ENCODE measurements at places on chromosomes 1 and 21.

GRCh38 chr1:84686223-84686622 is 4.0 kb downstream of the SSX2IP start:
- DNase-seq: no peak

DNA sequence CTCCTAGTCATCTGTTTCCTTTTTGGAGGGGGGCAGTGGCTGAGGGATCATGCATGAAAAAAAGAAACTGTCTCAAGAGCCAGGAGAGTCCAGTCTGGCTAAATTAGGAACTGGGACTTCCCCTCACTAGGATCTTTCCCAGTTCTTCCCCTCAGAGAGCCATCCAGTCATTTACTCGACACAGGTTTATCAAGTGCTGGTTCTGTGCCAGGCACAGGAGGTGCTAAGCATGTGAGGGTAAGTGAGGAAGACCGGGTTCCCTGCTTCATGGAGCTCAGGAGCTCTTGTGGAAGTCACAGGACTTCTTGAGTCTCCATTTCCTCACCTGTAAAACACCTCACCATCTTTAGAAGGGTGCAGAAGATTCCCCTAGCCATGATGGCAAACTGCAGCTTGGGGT is 8.6 kb upstream of the NUAK2 start:
- no peak for DNase-seq

- DNase-seq: no peak
Measured at GRCh38 chr1:88700425-88701013, 16.4 kb downstream of the PKN2 start.

DNA sequence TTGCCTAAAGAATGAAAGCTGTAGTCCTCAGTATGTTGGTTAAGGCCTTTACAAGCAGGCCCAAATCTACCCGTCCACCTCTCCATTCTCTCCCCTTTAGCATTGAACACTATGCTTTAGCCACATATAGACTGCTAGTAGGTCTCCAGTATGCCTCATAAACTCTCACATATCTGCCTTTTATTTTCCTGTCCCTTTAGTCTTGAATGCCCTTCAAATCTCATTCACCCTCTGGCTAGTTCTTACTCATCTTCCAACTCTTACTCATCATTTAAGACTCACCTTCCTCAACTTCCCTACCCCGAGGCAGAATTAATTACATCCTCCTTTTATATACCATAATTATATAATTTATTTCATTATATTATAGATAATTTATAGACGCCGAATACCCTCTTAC is 78.7 kb upstream of the TSPAN2 start:
- DNase-seq: peak; percentile 60

- DNase-seq: peak; percentile 74
Measured at GRCh38 chr1:152869808-152870419, 8.2 kb upstream of the SMCP start.

GRCh38 chr1:201408176-201408833 is 9.2 kb upstream of the LAD1 start:
- DNase-seq: peak; percentile 88

DNA sequence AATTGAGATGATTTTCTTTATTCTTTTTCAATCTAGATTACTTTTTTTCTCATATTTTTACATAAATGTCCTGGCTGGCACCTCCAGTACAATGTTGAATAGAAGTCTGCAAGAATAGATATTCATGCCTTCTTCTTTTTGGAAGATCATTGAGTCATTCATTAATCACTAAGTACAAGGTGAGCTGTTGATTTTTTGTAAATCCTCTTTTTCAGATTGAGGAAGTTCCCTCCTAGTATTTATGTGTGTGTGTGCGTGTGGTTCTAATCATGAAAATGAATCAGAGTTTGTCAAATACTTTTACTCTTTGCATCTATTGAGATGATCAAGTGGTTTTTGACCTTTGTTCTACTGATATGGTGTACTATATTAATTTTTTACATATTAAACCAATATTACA is 859.3 kb downstream of the KCNT2 start:
- DNase-seq: no peak

GRCh38 chr1:154748405-154748775 is 121.7 kb downstream of the KCNN3 start:
- no peak for DNase-seq

GRCh38 chr1:68119445-68119844 is 69.0 kb upstream of the DIRAS3 start:
- DNase-seq: no peak

DNA sequence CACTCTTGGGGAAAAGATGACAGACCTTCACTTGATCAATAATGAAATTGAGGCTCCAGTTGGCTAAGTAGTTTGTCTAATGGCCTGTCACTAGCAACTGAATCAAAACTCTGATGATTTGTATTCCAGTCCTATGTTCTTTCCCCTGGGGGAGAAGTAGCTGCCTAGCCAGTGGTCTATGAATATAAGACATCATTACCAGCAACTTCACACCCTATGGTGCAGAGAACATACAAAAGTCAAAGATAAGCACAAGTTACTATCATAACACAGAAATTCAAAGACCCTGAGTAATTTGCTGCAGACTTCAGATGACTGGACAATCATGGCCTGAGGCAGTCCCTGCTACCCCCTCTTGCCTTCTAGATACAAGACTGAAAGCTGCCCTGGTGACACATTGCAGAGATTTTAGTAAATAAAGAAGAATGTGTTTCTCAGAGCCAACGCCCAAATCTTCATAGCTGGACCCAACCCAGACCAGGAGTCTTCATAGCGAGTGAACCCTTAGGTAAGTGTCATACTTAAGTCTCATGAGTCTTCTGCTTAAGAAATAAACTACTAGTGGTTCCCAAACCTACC is 993 bp downstream of the PDZK1 start:
- peak; percentile 88 for DNase-seq

- DNase-seq: peak; percentile 81
Measured at GRCh38 chr1:154404984-154405746, at the start of gene IL6R. Gene IL6R (plus strand): TSS chr1:154405343. CDS start chr1:154405630, 287 bp downstream.

DNA sequence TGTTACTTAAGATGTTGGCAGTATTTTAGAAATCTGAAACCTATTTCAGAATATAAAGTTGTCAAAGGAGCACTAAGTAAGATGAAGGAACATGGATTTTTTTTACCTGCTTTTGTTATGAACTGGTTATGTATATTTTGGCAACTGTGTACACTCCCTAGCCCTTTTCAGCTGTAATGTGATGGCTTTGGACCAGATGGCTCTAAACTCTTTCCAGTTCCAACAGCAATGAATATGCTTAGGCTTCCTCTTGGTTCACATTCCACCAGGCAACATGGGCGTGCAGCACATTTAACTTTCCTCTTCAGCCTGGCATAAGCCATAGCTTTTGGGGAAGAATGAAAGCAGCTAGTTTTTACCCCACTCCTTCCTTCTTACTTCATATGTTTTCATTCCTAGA is 95.6 kb upstream of the ADAMTS5 start:
- DNase-seq: no peak

- no peak for DNase-seq
Measured at GRCh38 chr1:5847013-5847659, 145.1 kb downstream of the NPHP4 start.

GRCh38 chr1:224245188-224245587 is 62.1 kb downstream of the DEGS1 start:
- peak; percentile 56 for DNase-seq

GRCh38 chr1:55039342-55040082 is at the start of gene PCSK9:
Gene PCSK9 (plus strand): TSS chr1:55039548. CDS start chr1:55039838, 290 bp downstream.
- no peak for DNase-seq

DNA sequence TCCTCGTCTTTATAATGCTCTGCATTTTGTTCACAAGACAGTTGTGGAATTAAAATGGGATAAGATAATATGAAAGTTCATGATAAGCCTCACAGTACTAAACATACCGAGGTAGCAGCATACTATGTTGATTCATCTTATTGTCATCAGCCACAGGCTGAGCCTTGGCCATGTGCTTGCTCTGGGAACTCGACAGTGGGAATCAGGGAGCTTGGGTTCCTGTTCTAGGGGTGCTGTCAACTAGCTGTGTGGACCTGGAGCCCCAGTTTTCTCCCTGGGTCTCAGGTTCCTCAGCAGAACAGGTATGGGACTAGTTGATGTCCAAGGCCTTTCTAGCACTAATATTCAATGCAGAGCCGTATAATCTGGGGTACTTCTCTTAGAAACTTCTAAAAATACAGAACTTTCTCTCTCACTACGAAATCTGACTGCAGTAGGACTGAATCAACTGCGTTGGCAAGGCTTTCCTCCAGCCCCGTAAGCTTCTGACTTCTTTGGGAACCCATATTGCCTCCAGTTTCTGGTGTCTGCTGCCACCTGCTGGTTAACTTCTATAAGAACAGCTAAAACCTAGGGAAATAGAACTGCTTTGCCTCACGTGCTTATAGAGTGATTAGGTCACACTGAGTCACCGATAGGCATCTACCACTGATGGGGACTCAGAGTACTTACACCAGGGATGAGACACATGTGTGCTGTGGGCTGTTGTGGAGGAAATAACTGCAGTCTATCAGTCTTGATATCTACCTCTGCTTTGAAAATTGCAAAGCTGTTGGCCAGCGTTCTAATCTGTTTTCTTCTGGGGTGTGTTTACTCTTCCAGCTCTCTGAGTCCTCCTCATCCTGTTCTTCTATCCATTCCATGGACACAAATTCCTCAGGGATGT is 110.9 kb downstream of the RGL1 start:
- peak; percentile 98 for DNase-seq

DNA sequence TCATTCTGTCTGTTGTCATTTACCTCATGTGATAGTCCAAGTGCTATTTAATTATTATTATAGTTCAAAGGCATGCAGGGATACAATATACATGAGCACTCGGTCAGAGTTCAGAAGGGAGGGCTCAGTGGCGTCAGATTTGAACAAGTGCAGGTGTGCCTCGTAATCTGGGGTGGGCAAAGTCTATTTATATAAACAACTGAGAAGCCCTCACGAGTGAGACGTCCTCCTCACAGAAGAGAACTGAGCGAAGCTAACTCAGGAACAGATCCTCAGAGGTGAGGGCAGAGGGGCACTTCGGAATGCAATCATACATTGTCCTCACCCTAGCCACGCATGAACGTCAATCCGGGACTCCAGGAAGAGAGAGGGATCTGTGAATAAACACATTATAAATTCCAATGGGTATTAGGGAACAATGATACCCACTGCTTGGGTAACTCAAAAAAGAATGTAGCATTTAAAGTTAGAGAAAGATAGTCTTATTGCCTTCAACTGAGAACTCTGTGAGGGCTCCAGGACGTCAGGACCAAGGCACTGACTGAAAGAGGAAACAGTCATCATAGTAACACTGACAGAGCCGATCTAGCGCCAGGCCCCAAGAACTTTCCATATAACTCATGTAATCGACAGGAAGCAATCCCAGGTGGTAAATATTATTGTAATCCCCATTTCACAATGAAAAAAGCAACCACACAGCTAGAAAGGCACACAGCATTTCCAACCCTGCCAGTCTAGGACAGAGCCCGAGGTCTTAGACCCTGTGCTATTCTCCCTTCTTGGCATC is 127.1 kb upstream of the B3GALT2 start:
- no peak for DNase-seq

DNA sequence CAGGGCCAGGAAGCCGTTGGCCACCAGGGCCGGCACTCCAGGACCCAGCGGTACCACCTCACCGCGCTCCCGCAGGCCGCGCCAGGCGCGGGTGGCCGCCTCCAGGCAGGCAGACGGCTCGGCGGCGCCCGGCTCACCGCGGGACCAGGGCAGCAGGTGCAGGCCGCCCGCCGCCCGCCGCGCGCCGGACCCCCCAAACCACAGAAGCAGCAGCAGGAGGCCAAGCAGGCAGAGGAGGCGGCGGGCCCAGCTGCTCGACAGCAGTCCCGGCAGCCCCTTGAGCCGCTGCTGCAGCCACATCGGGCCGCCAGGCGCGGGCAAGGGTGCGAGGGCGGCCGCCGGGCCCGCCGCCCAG is 312 bp downstream of the KIAA2013 start:
- DNase-seq: no peak

DNA sequence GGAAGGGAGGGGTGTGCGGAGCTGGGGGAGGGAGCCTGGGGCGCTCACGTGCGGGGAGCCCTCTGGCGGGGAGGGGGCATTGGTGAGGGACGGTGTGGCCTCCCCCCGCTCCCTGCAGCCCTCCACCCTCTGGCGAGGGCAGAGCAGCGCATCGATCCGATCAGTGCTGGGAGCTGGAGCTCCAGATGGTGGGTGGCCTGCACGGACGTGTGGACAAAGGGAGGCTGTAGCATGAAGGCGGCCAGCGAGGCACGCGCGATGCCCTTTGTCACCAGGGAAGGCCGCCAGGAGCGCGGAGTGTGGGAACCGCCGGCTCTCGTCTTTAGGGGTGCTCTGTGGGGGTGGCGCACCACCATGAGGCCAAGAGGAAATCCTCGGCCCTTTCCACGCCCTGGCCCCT is 5.4 kb upstream of the HES5 start:
- DNase-seq: no peak

- peak; percentile 78 for DNase-seq
Measured at GRCh38 chr1:199612976-199613774, 414.3 kb upstream of the NR5A2 start.

GRCh38 chr21:33642896-33643657 is 776 bp downstream of the ITSN1 start:
- DNase-seq: no peak

- DNase-seq: no peak
Measured at GRCh38 chr1:162259894-162260455, 116.7 kb downstream of the SPATA46 start.

DNA sequence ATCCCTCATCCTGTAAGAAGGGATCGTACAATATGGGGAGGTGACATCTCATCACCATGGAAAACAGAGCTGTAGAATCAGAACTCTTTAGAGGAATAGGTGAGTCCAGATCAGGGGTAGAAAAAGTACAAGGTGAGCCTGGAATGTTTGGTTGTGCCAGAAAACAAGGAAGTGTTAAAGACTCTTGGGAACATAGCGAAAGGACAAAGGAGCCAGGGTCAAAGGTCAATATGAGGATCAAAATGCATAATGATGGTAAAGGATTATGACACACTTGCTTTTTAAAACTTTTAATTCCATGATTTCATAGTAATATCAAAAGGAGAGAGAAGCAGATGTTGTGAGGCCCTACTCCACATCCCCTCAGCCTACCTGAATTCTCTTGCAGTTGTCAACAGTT is 19.2 kb upstream of the TRIM33 start:
- no peak for DNase-seq

GRCh38 chr21:17947531-17947930 is 128.4 kb upstream of the C21orf91 start:
- no peak for DNase-seq

Data from A172 (cell line).